ENCODE measurements at places on chromosomes 13 and 19.

- DNase-seq = peak; percentile 49
These were observed 33.9 kb upstream of the ATP11A start for GRCh38 chr13:112655913-112656312.

DNA sequence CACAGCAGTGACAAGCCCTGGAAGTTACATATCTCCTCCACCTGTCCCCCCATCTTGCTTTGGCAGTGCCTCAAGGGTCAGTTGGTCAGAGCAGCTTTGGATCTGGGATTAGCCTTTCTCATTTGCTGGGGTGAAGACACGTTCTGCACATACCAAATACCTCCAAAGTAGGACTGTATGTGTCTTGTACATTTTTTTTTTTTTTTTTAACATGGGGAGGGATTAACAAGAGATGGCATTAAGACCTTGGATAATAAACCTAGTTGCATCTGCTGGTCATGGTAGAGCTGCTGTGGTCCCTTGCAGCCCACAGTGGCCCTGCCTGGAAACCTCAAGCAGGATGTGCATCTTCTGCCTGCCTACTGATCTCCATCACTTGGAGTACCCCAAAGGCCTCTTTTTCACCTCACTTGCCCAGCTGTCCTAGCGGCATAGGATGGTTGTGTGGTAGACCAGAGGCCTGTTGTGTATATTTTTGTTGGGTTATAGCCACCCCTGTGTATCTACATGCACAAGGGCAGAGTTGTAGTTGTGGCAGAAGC, 2.5 kb downstream of the RPS19 start:
- DNase-seq = no peak

DNA sequence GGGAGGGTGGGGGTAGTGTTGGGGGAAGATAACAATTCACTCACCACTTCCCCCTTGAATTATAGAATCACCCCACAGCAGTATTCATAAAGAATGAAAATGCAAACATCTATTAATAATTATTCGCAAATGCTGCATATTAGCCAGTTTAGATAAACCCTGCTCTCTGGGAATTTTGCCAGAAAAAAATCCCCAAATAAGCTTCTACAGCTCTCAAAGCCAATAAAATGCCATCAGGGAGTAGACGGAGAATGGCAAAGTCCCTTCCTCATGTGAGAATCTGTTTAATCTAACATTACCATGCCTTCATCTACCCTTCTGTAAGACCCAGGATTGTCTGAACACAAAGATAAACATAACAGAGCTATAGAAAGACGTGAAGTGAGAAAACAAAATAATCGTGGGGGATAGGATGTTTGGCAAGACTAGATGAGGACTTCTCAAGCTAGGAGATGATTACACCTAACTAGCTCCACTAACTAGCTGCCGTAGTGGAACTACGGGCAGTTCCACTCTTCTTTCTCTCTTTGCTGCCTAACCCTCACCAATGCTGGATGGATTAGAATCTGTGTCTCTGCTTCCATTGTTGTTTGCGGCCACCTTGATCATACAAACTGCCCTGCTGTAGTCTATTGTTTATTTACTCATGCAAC, 32.4 kb upstream of the CACNA1A start:
- DNase-seq = no peak

DNA sequence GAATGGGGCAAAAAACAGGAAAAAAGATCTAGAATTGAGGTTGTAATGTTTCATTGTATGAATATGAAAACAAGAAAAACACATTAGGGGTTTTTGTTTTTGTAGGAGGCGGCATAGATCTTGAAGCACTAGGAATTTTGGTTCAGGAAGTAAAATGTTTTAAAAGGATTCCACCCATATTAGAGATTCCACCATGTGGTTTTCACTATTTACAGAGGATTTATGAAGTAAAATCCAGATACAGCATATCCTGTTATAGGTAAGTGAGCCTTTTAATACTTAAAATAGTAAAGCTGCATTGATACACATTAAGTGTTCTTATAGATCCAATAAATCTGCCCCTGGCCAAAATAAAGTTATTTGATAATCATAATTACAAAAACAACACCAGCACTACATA, 61.4 kb downstream of the MICU2 start:
- DNase-seq = no peak

DNA sequence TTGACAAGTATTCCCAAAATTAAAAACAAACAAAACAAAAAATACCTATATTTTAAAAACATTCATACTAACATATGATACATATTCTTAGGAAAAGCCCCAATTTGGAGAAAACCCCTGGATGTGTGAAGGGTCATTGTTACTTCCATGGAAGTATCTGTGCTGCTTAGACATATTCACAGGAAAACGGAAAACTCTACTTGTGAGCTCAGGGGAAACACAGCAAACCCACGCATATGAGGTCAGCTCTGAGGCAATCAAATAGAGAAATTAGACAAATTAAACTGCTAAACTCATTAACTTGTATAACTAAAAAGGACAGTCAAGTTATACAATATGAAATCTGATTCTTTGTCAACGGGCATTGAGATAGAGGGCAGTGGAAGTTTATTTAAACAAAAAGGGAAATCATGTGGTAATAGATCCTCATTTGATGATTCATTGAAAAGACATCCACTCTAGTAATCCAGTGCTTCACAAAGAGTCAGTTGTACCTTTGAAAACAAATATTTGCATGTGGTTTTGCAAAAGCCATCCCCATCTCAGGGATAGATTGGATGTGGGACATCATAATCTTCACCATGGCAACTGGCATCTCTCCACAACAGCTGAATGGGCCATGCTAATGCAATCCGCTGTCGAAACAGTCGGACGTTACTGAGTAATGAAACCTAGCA, 423.4 kb downstream of the ITGBL1 start:
- DNase-seq = no peak

DNA sequence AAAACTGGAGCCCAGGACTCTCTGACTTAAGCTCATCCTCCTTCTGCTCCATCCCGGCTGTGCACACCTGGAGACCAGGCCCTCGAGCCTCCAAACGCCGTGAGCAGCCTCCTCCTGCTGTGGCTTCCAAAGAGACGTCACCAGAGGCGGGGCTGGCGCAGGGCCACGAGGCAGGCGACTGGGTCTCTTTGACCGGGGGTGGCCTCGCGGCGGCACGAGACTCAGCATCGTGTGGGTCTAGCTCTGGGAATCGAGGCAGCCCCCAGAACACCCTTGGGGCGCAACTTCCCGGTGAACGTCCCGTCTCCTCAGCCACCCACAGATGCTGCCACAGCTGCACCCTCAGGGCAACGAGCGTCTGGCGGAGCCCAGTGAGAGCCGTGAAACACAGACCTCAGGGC, 22.8 kb downstream of the RASA3 start:
- peak; percentile 65 for DNase-seq

- DNase-seq = no peak
These were observed 13.3 kb downstream of the APOC1 start for GRCh38 chr19:44927746-44928145.

- no peak for DNase-seq
These were observed at the start of gene COL5A3 for GRCh38 chr19:10010247-10010691. TSS of gene COL5A3 (minus strand) at chr19:10010504. CDS start at chr19:10010385, 119 bp downstream.

DNA sequence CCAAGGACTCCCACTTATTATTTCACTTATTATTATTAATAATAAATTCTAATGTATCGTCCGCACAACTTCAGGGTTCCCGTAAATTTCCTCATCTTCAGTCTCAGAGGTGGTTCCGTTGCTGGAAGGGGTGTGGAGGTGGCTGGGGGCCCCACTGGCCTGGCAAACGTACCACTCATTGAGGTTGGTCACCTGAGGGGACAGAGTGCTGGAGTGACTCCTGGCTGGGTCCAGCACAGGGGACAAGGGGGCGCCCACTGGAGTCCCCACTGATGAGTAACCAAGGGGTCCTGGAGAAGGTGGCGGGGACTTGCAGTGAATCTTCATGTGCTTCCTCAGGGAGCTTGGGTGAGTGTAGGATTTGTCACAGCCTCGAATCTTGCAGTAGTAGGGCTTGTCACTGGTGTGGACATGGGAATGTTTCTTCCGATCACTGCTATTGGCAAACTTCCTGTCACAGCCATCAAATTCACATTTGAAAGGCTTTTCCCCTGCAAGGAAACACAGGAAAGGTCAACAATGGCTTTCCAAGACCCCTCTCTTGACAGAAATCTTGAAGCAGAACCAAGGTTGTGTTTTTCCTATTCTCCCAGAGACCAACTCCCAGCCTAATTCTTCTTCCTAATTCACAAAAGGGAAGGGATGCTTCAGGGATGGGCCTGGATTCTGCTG, 6.1 kb downstream of the ZIC5 start:
- DNase-seq = no peak

GRCh38 chr19:31139871-31140505, 209.2 kb downstream of the TSHZ3 start:
- no peak for DNase-seq

Data from islet precursor cell (in vitro differentiated cells).